ENCODE measurements at places on chromosomes 12 and 14.
A peak's percentile ranks its signal among the peaks of the same experiment; 100 is the strongest.

GRCh38 chr12:104181313-104181712 lies 34.3 kb upstream of the TXNRD1 start:
- no peak for DNase-seq

- DNase-seq: no peak
These were observed 60.6 kb downstream of the ARL6IP4 start for GRCh38 chr12:123041042-123041531.

DNA sequence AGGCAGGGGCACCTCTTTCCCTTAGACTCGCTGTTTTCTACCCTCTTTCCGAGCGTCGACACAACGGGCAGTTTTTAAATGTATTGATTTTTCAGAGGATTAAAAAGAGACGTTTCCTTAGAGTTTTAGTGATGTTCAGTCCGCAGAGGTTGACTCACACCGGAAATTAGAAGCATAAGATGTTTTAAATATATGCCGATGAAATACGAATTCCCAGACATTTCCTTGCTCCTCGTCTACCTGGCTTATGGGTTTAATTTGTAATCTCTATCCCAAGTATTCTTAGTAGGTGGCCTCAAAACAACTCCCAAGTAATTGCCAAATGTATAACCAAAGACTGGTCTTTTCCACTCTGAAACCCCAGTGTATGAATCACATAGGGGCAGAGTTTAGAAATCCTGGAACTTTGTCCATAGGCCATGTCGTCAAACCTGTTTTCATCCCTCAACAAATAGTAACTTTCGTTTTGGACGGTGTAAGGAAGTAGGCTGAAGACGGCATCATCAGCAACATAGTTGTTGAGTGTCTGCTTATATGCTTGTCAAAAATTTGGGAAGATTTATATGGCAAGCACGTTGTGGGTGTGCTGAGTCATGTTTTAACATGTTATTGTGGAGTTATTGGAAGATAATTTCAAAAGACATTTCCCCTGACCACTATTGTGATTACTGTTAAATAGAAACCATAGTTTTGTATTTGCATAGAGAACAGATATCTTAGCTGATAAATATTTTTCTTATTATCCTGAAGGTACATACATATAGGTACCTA lies 824 bp downstream of the TBK1 start:
- peak; percentile 96 for DNase-seq

GRCh38 chr12:14948672-14949071 lies 10.3 kb upstream of the ERP27 start:
- peak; percentile 45 for DNase-seq

- DNase-seq: no peak
These were observed 37.6 kb upstream of the CCDC63 start for GRCh38 chr12:110809149-110809548.

DNA sequence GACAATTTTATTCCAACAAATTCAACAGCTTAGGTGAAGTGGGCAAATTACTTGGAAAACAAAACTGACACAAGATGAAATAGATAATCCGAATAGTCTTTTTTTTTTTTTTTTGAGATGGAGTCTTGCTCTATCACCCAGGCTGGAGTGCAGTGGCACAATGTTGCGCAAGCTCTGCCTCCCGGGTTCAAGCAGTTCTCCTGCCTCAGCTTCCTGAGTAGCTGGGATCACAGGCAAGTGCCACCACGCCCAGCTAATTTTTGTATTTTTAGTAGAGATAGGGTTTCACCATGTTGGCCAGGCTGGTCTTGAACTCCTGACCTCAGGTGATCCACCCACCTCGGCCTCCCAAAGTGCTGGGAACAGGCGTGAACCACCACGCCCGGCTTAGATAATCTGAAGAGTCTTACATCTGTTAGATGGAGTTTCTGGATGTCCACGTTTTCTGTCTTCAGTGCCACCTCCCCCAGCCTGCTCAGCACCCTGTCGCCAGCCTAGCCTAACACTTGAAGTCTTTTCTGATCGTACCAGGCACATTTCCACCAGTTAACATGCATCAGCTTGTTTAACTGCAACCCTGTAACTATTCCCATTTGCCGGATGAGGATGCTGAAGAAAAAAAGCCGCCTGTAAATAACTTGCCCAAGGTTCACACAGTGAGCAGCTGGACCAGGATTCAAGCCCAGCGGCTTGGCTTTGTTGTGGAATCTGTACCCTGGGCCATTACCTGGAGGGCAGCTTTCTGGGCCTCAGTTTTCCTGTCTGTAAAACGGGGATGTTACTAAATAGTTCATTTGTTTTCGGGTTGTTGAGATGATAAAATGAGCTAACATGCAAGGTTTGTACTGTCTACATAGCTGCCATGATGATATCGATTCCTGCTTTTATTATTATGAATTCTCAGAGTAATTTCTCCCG lies 26.4 kb downstream of the FBRSL1 start:
- DNase-seq: no peak

DNA sequence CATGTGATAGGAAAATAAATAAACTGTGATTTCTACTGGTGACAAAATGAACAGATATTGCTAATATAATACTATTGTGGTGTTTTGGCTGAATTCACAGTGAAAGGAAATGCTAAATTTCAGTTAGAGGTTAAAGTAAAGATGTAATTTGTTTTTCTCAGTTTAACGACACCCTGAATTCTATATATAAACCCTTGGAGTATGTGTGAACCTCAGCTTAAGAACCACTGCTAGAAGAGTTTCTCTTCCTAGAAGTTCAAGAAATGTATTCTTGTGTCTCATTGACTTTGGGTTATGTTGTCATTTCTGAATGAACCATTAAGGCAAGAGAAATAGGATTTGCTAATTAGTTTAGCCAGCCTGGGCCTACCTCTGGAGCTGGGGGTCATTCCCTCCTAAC lies 8.2 kb downstream of the FBXO34 start:
- DNase-seq: no peak

GRCh38 chr12:94704452-94705306 lies 54.3 kb upstream of the TMCC3 start:
- no peak for DNase-seq

DNA sequence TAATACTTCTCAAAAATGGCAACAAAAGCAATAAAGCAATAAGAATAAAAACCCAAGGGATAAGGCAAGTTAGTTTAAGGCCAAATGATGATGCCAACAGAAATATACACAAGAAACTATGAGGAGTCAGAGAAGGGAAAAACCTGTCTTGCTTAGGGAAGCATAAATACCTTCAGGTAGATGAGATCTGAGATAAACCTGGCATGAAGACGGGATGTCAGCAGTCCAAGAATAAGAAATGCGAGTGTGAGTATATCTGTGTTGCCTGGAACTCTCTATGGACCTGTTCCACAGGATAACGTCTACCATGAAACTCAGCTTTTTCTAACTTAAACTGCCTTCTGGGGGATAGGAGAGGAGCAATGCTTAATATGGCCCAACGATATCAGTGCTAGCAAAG lies 30.6 kb downstream of the KCNH5 start:
- DNase-seq: no peak

GRCh38 chr12:130027798-130028197 lies 124.0 kb upstream of the TMEM132D start:
- no peak for DNase-seq

GRCh38 chr14:96120392-96120791 lies 81.2 kb downstream of the C14orf132 start:
- no peak for DNase-seq

GRCh38 chr12:6774499-6775062 lies 2.3 kb downstream of the LAG3 start:
- DNase-seq: no peak

DNA sequence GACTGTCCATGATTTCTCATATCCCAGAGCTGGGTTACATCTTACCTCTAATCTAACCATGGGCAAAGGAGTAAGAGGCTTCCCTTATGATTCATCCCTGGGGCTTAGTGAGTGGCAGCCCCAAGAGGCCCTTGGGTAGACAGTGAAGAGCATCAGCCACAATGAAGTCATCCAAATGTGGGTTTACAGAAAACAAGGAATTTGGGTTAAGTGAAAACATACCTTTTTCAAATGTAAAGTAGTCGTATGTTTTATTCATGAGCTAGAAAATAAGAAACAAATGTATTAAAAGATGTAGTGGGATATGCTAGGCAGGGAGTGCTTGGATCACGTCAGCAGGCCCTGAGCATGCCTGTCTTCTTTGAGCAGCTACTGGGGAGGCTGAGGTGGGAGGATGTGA lies 54.0 kb upstream of the ELK3 start:
- DNase-seq: peak; percentile 27

DNA sequence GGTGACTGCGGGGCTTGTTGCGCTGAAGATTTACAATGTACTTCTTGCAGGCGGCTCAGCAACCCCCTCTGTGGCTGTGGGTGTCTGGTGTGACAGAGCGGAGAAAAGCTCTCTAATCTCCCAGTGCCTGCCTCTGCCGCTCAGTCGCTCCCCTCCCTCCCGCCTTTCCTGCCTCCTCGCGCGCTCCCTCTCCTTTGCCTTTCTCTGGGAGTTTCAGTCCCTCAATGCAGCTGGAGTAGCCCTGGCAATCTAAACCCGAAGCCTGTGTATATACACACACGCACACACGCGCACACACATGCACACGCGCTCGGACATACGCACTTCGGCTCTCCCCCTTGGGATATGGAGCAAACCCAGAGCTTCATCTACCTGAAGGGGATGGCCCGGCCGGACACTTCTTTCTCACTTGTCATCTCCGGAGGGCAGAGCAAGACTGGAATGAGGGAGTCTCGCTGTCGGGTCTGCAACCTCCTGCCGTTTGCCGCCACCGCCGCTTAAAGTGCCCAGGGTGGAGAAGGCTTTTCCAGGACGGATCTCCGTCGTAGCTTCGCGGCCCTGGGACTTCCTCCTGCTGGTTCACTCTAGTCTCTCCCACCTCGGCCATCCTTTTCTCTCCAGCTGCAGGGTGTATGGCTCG lies 599 bp upstream of the TRHDE start:
- DNase-seq: no peak

DNA sequence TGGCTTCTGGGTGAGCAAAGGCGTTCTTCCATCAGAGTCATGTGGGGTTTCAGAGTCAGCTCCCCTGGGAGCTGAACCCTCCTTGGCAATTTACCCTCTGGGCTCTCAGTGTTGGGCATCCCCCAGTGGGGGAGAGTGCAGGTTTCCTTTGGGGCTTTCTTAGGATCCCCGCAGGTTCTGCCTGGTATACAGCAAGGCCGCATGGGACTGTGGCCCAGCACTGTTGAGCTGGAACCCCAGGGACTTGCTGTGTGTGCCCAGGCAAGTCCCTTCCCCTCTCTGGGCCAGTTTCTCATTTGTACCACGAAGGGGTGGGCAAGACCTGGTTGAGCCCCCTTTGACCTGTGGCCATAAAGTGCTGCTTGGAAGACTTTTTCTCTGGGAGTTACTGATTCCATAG lies 5.5 kb downstream of the FAM181A start:
- DNase-seq: no peak

DNA sequence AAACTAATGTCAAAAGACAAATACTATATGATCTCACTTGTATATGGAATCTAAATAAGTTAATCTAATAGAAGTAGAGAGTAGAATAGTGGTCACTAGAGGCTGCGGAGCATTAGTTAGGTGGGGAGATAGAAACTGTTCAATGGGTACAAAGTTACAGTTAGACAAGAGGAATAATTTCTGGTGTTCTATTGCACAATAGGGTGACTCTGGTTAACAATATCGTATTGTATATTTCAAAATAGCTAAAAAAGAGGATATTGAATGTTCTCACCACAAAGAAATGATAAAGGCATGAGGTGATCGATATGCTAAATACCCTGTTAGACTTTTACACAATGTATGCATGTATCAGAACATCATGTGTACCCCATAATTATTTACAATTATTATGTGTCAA lies 42.9 kb downstream of the IGF1 start:
- DNase-seq: no peak

Data from RKO (cell line).